RPMI7951 (cell line): ENCODE measurements at places on chromosomes 12 and 14. TPM values are rescaled to one million over a fixed set of nuclear protein-coding genes. Genes with fewer than 3 reads are reported as not detected.

Gene EIF2S3B
- 0.29 and 0.36 TPM in 2 replicates for total RNA-seq

Gene TTC7B
- total RNA-seq: 6.3 and 22.1 TPM in 2 replicates

Gene DIO2
- 0.12 and 1.2 TPM in 2 replicates for total RNA-seq

Gene RNASE1
- total RNA-seq: 1.1 and 2.2 TPM in 2 replicates

Gene SLC6A15
- total RNA-seq: 0.39 and 0.96 TPM in 2 replicates

Gene RFLNA
- 1.3 and 1.7 TPM in 2 replicates for total RNA-seq

Gene PPP1R36
- total RNA-seq: 0.48 and 0.78 TPM in 2 replicates

Gene SIX4
- total RNA-seq: 4.1 and 4.5 TPM in 2 replicates

Gene LHX5
- 0.12 TPM in 1 of 2 replicates, not detected in the other for total RNA-seq
